NAMALWA (cell line): ENCODE measurements at places on chromosomes 4 and X.

- DNase-seq, result no peak
These were observed 5.8 kb downstream of the UGT2B4 start for GRCh38 chr4:69489856-69490255.

DNA sequence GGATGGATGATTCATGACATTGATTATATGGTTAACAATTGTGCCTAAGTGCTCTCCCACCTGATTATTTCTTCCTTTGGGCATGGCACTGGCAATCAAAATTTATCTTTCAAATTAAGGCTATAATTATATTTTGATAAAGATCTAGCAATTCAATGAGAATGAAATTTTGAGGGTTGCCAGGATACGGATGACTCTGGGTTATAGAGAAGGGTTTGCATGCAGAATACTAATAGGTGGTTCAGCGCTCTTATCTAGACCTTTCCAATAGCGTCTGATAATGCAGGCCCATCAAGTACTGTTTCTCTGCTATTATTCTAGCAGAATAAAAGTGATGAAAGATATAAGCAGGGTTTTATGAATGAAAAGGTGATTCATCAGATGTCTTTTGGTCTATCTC lies 74.9 kb upstream of the SCML1 start:
- no peak for DNase-seq

DNA sequence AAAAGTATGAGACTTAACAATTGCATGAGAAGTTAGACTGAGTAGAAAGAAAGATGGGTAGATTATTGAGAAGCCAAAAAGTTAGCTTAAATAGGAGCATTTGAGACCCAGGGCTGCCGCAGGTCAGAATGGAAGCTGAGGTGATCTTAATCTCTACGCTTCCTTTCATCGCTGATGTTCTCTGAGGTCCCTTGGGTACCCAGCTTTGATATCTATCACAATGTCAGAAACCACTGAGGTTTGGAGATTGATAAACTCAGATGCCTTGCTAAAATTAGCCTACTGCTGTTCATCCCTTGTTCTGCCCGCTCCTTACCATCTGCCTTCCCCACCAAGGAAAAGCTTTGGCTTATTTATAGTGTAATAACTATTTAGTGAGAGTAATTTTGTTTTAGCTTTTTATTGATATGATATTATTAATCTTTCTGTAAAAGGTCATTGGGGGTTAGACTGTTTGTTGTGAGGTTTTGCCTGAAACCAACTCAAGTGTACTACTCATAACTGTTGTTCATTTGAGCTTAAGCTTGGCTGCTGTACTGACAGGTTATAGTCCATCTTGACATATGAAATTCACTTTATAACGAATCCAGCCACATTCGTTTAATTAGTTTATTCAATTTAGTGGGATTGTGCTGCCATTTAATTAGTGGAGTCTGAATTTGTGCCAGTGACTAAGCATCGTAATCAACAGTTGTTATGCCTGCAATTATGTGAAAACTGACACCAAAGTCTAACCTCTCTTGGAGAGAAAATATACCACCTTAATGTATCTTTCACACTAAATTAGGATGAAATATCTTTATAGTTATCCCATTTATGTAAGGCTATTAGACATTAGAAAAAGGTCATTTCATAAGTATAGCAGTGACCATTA lies 15.1 kb downstream of the MCUB start:
- no peak for DNase-seq

DNA sequence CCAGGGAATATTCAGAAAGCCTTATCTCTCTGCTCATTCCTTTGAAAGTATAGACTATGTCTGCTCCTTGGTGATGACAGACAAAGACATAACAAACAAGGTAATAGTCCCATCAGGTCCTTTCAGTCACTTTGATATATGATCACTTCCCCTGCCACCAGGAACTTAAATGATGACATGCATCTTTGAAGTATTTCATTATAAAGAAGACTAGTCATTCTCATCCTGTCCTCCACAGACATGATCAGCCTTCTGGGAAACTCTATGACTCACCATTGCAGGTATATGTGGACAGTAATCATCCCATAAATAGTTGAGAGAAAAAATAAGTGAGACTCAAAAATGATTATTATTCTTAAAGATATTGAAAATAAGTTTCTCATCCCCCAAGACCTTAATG lies 117.5 kb upstream of the VCX2 start:
- no peak for DNase-seq

DNA sequence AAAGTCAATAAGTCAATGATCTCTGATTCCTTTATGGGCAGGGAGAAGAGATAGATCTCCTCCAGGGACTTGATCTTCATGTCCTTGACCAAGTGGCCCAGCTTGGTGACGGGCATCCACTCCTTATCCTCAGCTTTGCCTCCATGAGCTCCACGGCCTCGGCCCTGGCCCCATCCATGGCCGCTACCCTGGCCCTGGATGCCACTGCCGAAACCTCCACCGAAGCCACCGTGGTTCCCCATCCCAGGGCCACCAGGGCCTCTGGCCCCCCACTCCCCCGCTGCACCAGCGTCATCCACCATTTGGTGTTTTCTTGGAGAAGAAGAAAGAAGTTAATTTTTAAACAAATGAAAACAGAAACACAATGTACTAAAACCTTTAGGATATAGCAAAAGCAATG lies 518.1 kb downstream of the GRXCR1 start:
- no peak for DNase-seq

DNA sequence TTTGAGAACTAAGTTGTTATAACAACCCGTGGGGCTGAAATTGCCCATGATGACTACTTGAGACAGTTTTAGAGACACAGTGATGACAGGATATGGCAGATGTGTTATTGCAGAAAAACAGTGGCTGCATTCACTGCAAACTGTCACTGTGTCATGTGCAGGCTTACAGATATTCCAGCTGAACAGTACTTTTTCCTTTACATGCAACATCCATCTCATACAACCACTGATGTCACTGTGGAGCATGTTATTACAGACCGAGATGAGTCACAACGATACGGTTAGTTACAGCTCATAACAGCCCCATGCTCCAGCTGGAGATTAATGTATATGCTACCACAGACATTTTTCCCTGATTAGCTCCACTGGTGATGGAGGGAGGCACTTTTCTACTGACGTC lies 207.4 kb downstream of the TMA16 start:
- peak; percentile 51 for DNase-seq

DNA sequence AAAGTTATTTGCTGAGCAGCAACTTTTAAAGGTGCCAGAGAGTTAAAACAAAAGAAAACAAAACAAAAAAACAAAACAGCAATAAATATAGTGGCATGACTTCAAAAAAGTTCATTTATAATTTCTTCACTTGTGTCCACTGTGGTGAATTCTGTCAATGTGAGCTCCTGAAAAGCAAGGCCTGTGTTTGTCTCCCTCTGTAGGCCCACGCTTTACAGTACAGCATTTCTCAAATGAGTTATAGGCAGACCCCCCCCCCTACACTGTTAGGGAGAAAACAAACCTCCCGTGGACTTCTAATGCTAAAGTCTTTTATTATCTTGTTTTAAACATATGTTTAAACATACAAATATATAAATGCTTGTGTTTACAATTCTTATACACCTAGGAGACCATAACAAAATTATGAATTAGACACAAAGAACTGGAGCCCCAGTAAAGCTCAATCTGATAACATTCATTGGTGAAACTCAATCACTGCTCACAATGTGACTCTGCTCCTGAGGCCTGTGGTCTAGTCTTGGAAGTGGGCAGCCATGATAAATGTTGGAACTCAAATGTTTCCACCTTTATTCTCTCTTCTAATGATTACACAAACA lies 47.0 kb upstream of the SCOC start:
- peak; percentile 54 for DNase-seq

DNA sequence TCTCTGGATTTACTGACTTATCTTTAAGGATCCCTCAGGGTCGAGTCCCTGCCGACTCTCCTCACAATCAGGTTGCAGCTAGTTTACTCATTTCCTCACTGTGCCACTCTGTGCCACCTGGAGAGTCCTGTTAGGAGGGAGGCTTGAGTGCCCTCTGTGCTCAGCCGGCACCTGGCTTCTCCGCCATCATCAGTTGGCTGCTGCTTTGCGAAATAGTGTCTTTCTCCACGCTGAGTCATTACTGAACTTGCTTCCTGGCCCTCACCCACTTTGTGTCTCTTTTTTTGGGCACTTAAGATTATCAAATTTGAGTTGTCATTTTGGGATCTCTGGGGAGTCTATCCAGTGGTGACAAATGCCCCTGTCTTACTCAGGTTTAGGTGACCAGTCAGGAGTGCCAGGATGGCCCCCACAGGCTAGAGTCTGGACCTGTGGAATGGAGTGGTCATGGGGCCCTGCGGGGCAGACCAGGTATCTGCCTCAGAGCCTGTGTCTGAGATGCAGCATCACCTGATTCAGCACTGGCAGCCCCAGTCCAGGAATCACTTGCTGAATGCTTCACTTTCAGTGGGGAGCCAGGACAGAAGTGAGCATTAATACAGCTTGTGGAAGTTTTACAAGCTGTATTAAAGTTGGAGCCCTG lies 37.7 kb downstream of the JADE1 start:
- no peak for DNase-seq

GRCh38 chrX:13470685-13470977 lies 98.8 kb upstream of the EGFL6 start:
- DNase-seq, result no peak

DNA sequence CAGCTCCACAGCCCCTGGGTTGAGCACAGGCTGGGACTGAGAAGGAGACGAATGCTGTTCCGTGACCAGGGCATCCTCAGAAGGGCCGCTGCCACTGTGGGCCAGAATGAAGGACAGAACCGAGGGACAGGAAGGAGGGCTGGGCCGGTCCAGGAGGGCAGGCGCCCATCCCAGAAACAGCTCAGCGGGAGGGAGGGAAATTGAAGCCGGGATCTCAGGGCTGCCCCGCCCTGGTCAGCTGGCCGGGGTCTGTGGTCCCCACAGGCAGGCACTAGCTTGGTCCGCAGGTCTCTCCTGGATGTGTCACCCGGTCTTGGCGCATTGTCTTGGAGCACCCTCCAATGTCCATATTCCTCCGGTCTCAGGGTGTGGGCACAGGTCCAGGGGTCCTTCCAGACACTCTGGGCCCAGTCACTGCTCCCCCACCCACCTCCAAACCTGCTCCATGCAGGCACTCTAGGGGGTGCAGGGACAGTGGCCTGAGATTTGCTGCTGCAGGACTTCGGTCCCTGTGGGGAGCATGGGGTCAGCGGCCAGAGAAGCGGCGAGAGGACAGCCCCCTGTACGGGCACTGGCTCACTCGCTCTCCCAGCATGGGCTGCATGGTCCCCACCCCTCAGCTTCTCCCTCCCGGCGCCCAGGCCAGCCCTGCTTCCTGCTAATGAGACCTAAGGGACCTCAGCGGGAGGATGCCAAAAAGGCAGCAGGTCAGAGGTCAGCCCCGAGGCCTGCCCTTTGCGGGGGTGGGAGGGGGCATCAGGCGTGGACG lies 23.9 kb upstream of the MXD4 start:
- DNase-seq, result no peak

DNA sequence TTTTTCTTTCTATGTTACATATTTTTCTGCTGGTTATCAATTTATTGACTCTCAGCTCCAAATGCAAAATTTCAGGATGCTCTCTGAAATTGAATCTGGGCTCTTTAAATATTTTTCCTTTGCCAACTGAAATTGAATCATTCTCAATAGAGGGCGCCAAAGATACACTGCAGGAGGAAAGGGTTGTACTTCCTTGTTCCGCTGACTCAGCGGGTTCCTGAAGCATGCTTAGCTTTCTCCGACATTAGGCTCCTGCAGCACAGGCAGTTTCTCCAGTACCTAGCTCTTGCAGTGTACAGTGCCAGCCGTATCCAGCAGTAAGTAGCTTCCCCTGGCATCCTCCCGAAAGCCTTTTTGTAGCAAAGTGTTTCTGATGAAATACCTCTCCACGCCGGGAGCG lies 28.8 kb upstream of the CFAP47 start:
- peak; percentile 76 for DNase-seq

DNA sequence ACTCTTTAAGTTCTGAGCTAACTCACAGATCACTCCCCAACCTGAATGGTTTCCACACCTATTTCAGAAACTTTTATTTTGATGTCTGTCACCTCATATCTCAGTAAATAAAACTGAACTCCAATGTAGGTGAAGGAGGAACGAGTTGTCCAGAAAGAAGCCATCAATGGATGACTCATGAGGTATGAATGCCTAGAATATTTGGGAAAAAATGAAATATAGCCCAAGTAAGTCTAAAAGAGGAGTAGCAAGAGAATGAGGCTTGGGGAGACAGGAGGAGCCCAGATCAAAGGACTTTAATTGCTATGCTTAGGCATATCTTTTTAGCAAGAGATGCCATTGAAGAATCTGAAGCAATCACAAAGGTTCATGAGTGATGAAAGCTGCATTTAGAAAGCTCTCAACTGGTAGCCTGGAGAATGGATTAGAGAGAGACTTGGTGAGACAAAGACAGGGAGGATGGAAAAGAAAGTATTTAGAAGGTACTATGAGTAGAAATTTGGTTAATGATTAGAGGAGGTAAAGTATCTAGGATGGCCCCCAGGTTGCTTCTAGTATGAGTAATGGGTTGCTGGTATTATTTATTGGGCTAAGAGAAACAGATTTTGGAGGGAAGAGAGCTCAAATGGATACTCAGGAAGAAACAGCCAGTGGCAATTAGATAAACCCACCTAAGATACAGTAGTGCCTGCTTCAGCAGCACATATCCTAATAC lies 39.4 kb downstream of the NOCT start:
- no peak for DNase-seq

- no peak for DNase-seq
These were observed 4.8 kb downstream of the NDP start for GRCh38 chrX:43968359-43968781.

DNA sequence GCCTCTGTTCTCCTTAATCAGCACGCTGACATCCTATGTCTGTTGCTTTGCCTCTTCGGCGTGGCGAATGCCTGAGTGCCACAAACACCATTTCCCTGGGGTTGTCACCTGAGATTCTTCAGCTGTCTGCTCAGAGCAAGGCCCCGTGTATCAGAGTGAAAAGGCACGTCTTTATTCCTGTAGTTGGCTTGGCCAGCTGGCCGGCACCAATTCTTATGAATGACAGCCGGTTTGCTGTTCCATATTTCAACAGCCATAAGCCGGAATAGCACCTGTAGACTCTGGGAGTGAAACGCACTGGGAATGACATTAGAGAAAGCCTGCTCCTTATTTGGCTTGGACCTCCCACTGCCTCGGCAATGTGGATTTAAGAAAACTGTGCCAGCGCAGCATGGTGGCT lies 89.3 kb downstream of the MGST2 start:
- DNase-seq, result no peak

GRCh38 chrX:10095698-10096432 lies 60.9 kb upstream of the CLCN4 start:
- DNase-seq, result no peak

- DNase-seq, result no peak
These were observed 20.2 kb upstream of the GATB start for GRCh38 chr4:151781026-151781425.

DNA sequence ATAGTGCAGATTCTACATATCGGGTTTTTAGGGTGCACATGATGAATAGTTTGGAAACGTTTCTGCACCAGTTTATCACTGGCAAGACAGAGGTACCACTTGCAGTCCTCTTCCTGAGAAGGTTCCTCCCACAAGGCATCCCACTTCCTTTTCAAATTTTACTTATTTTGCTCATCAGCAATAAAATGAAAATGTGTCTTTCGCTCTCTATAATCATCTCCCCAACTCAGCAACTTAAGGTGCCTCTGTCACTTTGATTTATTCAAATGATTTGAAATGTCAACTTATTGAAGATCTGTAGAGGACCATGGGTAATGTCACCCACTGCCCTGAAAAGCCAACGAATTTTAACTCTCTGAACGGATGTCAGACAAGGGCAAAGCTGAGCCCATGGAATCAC lies 53.2 kb downstream of the VGLL1 start:
- DNase-seq, result no peak

- DNase-seq, result no peak
These were observed 47.4 kb downstream of the NOP14 start for GRCh38 chr4:2915789-2916188.
